Glomerular endothelial cell (primary cell): ENCODE measurements at places on chromosomes 13 and 19. TPM values are rescaled to one million over a fixed set of nuclear protein-coding genes. Genes with fewer than 3 reads are reported as not detected.

DNA sequence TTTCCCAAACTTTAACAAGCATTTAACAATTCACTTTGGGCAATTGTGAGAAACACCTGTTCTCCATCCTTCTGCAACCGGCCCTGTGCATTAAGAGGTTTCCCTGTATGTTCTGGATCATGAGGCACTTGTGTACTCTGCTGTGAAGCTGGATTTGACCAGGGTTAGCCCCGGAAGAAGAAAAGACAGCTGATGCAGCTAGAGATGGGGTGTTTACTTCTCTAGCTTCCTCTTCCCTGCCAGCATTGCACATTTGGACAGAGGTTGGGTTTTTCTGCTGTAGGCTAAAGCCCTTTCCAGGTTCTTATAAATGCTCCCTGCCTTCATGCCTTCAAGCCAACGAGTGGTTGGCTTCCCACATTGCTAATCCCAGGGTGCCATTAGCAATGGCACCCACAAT, 20.9 kb downstream of the MBD3L2B start:
- no peak for DNase-seq

DNA sequence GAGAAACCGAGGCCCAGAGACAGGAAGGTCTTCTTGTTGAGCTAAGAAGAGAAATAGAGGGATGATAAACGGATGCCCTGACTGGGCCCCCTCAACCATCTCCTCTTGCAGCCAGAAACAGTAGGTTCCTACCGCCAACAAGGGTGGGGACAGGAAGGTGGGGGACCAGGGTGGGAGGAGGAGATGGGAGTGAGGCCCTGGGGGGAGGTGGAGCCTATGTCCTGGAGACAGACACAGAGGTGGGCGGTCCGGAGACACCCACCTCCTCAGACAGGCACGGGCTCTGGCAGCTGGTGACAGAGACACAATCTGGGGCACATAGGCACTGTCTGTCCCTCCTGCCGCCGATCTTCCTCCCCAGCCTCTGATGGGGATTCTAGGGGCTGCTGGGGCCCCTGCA, 16.9 kb downstream of the GADD45B start:
- no peak for DNase-seq

DNA sequence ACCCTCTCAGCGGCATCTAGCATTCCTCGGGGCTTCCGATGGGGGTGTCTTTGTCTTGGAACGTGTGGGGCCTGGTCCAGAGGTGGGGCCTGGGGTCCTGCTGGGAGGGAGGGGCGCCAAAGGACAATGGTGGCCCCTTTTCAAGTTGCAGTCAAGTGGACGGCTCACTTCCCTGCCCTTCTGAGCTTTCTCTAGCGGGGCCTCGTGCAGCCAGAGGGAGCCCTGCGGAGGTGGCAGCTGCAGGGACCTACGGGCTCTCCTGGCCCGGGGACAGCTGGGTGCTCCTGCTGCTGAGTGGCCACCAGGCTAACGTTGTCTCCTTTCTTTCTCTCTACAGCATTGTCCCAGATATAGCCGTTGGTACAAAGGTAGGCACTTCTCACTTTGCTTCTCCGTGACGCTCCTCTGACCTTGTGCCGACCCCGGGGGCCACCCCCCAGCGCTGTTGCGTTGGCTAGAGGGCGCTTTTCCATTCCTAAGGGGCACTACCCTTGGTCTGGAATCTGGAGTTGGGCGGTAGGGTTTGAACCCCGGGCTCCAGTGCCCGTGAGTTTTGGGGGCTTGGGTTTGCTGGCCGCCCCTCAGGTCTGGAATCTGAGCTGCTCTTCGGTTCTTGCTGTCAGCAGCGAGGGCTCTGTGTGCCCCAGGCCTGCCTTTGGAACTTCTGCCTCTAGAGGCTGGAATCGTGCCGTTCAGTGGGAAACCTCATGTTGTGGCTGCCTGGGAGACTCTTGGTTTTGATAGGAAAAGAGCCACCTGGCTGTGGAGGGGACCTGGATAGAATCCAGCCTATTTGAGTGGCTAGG, 2.0 kb downstream of the PTBP1 start:
- no peak for DNase-seq

The OR7A5 gene
- total RNA-seq = not detected in 2 replicates

DNA sequence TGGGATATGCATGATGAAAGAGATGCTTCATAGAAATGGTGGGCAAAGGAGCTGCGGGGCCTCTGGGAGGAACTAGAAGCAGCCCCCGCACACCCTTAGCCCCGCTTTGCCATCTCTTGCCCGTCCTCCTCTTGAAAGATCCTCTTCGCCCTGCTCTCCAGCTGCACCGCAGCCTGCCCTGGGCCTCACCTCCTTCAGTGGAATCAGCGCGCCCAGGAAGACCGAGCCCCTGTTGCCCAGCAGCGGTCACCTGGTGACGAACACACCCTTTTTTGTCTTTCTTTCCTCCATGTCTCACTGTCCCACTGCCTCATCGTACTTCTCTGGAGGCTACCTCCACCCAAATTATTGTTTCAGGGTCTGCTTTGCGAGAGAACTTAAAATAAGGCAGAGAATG, 807.6 kb downstream of the UQCRFS1 start:
- no peak for DNase-seq

- DNase-seq = no peak
Observed at GRCh38 chr13:41408121-41408520, 49.2 kb upstream of the RGCC start.

The AP1M2 gene
- total RNA-seq = 1.4 and 3.0 TPM in 2 replicates

The ADGRE3 gene
- not detected in 2 replicates for total RNA-seq

The NLRP7 gene
- not detected in 2 replicates for total RNA-seq

The AMER2 gene
- under 0.01 TPM in 1 of 2 replicates, not detected in the other for total RNA-seq

GRCh38 chr13:30623392-30623791, 5.7 kb downstream of the USPL1 start:
- DNase-seq = no peak

The ZNF225 gene
- total RNA-seq = 2.4 and 3.2 TPM in 2 replicates

DNA sequence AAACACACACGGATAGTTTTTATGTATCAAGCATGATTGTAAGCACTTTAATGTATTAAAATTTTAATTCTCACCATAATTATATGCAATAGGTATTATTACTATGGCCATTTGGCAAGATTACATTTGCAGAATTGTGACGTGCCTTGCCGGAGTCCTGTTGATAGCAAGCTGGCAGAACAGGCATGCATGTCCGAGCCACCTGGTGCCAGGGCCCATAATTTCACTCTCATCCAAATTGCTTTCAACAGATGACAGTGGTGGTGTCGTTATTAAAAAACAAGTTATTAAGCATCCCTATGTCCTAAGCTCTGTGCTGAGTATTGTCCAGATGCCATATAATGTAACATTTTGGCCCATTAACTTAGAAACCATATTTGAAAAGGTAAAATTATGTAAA, 374.3 kb downstream of the FOXO1 start:
- no peak for DNase-seq

- DNase-seq = no peak
Observed at GRCh38 chr13:79398915-79399314, 7.1 kb downstream of the RBM26 start.

GRCh38 chr19:39728040-39728439, 9.8 kb downstream of the CLC start:
- DNase-seq = no peak

The ATP4B gene
- total RNA-seq = 0.58 TPM in 1 of 2 replicates, not detected in the other

GRCh38 chr13:28496188-28496564, 1.2 kb upstream of the FLT1 start:
- DNase-seq = no peak

- no peak for DNase-seq
Observed at GRCh38 chr19:42693760-42694350, 46.4 kb downstream of the PSG3 start.

The TEX101 gene
- not detected in 2 replicates for total RNA-seq

DNA sequence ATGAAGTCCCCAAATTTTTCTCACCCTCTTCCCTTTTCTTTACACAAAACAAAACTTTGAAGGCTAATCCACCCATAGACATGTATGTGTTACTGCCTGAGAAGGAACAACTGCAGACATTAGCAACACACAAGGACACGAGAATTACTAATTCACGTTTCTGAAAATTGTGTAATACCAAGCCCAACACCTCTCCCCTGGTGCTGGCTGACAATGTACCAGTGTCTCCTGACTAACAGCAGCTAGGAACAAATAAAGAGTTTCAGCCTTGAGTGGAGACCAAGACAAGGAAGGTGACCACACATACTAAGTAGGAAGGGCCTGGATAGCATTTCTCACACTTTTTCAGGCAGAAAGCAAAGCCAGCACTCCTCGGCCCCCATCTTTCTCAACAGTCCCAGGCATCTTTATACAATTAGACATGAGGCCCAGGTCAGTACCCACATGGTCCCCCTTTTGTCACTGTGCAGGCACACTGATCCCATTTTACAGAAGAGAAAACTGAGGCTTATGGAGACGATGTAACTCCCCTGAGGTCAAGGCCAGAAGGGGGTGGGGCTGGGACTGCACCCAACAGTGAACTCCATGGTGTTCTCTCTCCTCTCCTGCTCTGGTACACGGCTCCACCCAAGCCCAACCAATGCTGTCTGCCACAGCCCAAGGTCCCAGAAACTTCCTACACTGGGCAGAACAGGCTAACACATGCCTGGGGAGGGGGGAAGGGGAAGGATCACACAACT, 8.7 kb downstream of the BRD4 start:
- DNase-seq = no peak

The MTUS2 gene
- 0.06 TPM in 1 of 2 replicates, not detected in the other for total RNA-seq

DNA sequence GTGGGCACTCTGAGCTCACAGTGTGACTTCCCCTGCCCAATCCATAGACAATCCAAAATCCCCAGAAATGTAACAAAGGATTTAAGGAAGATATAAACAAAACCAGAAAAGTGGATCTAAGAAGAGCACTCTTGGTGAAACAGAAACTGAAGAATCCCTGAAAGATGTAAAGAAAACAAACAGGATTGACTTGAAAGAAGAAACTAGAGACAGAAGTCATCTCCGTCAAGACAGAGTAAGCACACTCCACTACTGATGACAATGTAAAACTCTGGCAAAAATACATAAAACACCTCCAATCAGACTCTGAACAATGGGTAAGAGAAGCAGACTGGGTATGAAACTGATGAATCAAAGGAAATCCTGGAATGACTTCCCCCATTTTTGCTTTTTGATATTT, 13.5 kb downstream of the TUBGCP3 start:
- DNase-seq = no peak

DNA sequence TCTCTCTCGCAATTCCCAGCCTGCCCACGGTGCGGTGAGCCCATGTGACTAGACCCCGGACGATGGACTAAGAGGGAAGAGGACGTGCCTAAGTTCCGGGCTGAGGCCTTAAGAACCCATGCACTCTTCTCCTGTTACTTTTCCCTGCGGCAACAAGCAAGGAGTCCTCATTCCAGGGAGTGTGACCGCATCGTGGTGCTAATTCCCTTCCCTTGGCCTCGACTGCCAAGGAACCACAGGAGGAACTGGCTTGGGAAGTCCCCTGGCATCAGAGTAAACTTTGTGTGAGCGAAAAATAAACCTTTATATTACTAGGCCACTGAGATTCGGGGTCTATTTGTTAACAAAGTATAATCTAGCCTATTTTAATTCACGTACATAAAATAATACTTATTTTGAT, 34.0 kb downstream of the FGF14 start:
- no peak for DNase-seq

DNA sequence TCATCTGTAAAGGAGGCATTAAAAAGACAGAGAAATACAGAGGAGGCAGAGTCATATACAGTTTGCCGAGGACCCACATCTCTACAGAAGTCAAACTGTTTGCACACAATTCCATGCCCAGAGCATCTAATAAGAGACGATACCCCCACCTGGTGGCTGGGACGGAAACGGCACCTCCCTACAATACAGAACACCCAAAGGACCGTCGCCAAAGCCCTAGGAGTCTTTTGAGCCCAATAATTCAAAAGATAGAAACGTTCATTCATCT, 703 bp upstream of the PLEKHG2 start:
- DNase-seq = no peak

DNA sequence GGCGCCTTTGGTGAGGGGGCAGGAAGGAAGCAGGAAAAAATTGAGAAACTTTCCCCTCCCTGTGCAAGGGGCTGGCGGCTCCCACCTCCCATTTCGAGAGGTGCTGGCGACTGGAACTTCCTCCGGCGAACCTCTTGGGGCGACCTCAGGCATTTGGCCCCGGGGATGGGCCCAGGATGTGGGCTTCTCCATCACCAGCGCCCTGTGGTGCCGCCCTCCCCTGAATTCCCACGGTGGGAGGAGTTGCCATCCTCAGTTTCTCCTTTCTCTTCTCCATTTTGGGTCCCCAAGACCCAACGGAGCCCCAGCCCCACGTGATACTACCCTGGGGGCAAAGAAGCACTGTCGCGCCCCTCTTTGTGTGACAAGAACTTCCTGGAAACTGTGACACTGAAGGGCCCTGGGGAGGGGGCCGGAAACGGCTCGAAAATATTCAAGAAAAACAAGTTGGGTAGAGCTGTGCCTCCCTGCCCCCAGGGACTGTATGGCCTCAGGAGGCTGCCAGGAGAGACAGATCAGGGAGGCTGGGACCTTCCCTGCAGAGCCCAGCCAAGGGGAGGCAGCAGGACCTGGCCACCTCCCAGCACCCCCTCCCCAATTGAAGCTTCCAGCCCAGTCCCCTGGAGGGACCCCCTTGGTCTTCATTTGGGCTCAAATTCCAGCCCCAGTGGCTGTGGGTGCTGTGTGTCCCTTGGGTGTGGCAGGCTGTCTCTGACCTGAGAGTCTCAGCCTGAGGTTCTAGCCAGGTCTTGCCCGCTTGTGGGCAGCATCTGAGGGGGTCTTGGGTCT, 16.2 kb upstream of the AP1M2 start:
- DNase-seq = no peak

The SGCG gene
- total RNA-seq = not detected in 2 replicates

DNA sequence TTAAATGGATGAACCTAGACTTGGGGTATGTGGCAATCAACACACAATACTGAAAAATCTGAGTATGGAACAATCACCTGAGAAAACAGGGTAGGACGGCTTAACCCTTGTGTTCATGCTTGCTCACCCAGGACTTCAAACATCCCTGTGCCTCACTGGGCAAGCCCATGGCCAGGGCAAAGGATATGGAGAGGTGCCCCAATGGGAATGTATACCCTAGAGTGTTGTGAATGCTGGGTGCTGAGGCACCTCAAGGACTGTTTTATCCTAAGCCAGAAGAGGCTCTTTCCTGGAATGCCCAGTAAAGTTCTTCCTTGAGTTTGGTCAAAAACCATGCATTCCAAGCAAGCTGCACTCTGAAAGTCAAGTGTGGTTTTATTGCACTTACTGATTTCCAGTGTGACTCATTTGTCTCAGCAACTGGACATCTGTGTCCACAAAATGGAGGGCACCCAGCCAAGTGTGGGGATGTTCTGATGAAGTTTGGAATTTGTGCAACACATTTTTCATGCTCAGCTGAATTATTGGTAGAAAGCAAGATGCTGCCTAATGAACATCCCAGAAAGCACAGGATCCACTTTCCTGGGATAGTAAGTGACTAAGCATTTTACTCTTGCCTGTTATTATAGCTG, 531.3 kb downstream of the RFC3 start:
- peak; percentile 42 for DNase-seq

GRCh38 chr19:35294328-35294727, 2.4 kb downstream of the MAG start:
- DNase-seq = no peak

DNA sequence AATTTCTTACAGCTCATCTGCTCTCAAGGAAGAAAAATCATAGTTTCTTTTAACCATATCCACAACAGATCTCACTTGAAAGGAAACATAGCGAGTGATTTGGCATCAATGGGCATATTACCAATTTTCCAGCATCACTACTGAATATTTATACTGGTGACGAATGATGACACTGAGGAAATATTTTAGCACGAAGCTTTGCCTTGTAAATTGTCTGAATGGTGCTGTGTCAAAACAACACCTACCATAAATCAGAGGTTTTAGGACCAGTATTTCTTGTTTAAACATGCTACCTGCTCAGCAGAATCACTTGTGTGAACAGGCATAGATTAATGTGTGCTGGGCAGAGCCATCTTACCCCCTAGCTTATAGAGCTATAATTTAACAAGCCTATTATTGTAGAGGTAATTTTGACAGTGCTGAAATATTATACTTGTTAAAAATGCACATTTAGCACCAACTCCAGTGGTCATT, 146.8 kb downstream of the ABCC4 start:
- DNase-seq = peak; percentile 60

The PNMA8B gene
- total RNA-seq = 0.18 and 0.29 TPM in 2 replicates
